ENCODE measurements at places on chromosomes 3 and 15.
A peak's percentile ranks its signal among the peaks of the same experiment; 100 is the strongest.

GRCh38 chr3:193874997-193875593 lies 260.9 kb upstream of the HES1 start:
- DNase-seq, result no peak

DNA sequence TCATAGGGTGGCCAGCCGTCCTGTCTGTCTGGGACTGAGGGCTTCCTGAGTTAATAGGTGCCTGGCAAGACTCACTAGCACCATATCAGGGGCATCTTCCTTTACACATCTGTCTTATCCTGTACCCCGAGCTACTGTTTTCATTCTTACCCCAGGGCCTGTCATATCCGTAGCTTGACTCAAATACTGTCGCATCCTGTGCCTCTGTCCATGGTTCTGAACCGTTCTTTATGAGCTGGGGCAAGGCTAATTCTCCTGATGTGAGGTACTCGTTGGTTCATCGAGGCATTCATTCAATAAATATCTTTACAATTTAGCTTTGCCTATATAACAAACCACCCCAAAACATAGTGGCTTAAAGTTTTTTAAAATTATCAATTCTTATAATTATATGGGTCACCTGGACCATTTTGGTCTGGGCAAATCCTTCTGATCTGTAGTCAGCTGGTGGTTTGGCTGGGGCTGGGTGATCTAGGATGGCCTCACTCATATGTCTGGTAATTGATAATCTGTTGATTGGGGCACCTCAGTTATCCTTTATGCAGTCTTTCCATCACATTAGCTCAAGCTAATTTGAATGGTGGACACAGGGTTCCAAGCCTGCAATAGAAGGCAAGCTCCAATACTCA lies 121.2 kb downstream of the TLE3 start:
- no peak for DNase-seq

GRCh38 chr3:14141144-14141543 lies 16.3 kb downstream of the TMEM43 start:
- DNase-seq, result no peak

DNA sequence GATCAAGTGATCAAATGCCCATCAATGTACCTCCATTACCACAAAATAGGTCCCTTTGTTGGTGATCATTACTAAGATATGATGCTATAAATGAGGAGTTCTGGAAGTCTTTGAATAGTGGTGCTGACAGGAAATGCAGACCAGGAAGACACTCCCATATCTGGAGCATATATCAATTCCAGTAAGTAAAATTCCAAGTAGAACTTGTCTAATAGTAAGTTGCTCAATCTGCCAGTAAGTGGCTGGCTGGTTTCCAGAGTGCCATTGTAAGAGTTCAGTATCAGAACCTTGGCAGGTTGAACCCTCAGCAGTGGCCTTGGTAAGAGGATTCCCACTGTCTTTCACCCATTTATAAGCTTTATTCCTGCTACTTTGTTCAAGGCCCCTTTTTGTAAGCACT lies 379.9 kb upstream of the RBMS3 start:
- DNase-seq, result no peak

- no peak for DNase-seq
Measured at GRCh38 chr3:99931059-99931458, 113.4 kb downstream of the CMSS1 start.

GRCh38 chr3:38011111-38011510 lies 18.3 kb downstream of the PLCD1 start:
- DNase-seq, result no peak

DNA sequence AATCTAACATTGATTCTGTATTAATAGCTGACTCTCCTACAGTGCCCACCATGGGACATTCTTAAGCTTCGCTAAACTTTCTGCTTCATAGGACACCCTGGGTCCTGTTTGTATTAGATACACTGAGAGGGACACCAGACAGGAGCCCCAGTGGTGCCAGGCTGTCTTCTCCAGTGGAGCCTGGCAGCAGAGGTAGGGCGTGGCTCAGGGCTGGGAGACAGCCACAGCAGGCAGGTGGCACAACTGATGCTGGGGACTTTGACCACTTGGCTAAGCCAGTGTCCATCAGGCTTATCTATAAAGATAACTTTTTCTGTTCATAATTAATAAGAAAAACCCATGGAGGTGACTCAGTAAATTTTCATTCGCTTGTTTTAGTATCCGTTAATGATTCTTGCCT lies 21.8 kb downstream of the NIPA1 start:
- no peak for DNase-seq

DNA sequence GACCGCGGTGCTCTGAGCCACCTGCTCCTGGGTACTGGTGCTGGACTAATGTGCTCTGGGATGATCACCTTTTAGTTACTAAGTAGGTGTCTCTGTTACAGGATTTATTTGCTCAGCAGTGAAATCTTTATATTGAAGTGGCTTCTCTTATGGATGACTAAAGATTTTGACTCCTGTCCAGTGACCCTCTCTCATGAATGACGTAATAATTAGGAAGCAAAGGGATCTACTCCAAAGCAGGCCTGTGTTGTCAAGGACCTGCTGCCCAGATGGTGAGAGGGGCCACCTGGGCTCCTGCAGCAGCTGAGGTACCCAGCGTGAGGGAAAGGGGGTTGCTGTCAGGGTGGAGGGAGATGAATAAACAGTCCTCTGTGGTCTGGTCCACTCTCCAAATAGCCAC lies 263.6 kb downstream of the GABRG3 start:
- DNase-seq, result no peak

GRCh38 chr15:89139613-89140499 lies 51.6 kb downstream of the ABHD2 start:
- no peak for DNase-seq

- DNase-seq, result no peak
Measured at GRCh38 chr15:77039848-77040247, 31.1 kb downstream of the TSPAN3 start.

DNA sequence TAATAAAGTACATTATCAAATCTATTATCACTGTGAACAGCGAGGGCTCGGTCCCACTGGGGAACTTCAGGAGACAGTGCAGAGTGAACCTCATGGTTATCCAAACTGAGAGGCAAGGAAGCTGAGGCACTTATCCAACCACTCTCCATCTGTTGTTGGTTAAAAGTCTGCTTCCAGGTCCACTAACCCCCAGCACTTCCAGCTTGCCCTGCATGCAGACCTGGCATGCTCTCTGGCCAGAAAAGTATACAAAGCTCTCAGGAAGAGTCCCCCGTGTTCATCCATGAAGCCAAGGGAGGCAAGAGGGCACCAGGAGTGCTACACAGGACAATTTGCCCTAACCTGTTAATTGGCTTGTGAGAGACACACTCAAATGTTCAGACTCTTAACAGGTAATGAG lies 36.0 kb downstream of the FBN1 start:
- no peak for DNase-seq

- DNase-seq, result peak; percentile 40
Measured at GRCh38 chr3:71710906-71711494, 14.2 kb downstream of the EIF4E3 start.

GRCh38 chr3:170585008-170585936 lies 603 bp downstream of the SLC7A14 start:
- peak; percentile 34 for DNase-seq

DNA sequence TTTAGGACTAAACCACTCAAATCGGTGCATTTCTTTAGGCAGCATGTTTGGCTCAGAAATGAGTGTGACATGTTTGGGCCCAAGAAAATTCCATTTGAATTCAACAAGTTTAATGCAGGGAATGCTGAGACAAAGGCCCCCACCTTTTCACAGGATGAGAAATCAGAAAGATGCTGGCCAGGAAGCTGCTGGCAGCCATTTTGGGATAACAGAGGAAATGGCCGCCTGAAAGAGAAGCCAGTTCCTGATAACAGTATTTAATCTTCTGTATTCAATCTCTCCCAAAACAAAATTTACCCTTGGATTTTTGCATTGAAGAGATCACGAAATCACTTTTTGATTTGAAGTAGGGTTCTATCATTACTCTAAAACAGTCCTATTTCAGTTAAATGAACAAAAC lies 350.9 kb downstream of the SLC9A9 start:
- DNase-seq, result no peak

GRCh38 chr3:177978946-177979345 lies 557.3 kb upstream of the KCNMB2 start:
- DNase-seq, result no peak

DNA sequence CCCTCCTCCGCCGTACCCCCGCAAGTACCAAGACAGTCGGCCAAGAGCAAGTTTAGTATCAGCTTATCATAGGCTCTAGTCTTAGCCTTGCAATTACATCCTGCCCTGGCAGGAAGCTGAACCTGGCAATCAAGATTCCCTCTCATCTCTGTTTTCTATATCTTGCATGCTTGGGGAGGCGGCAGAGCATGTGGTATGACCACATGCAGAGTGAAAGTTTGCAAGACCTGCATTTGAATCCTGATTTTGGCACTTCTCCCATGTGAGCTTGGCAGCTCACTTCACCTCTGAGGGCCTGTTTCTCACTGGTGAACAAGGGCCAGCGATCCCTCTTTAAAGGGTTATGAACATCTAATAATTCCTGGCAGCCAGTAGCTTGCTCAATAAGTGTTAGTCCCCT lies 106.1 kb upstream of the FRMD4B start:
- DNase-seq, result no peak

- DNase-seq, result no peak
Measured at GRCh38 chr15:92663250-92663951, 7.8 kb upstream of the FAM174B start.
